Central memory CD8-positive, alpha-beta T cell (primary cell): ENCODE measurements at places on chromosomes 5 and 9.

GRCh38 chr5:53237876-53238275, 128.3 kb upstream of the MOCS2 start:
- no peak for DNase-seq

DNA sequence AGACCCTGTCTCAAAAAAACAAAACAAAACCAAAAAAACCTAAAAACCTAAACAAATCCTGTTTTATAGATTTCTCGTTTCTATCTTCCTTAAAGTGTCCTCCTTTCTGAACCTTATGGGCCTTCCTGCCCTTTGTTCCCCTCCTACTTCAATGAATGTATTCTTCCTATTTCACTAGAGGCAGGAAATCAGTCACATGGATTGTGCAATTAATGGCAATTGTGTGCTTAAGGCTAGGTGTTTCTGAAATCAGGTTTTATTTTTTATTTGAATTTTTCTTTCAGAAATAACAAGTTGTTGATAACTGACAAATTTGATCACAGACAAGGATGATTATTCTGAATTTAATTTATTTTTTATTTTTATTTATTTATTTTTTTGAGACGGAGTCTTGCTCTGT, 220.6 kb upstream of the SEMA6A start:
- DNase-seq, result no peak

DNA sequence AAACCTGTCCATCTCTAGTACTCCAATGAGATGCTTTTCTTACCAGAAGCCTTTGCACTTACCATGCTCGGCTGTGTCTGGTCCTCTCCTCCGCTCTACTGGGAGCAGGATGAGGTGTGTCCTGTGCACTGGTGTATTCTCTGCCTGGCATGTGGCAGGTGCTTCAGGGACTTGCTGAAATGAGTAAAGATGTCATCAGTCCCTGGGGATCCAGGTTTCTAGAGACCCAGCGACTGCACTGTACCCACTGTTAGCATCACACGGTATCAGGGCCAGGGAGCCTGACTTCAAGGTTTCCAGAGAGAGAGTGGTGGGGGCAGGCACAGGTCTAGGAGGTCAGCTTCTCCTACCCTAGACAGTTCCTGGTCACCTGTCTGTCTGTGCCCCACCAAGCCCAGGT, 10.5 kb downstream of the PTTG1 start:
- DNase-seq, result no peak

DNA sequence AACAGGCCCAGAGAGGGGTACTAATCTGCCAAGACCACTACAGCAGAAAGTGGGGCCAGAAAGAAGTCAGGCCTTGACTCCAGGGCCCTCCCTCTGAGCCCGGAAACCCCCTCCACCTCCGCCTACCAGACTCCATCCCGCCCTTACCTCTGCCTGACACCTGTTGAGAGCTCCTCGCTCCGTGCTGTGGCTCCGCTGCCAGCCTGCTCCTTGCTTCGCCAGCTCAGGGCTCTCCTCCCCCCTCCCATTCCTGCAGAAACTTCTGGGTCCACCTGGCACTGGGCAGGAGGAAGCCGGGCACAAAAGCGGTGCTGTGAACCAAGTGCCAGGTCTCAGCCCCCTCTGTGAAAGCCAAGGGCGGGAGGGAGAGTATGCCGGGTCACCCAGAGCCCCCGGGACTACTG, 6.4 kb upstream of the ST6GALNAC6 start:
- peak; percentile 79 for DNase-seq

DNA sequence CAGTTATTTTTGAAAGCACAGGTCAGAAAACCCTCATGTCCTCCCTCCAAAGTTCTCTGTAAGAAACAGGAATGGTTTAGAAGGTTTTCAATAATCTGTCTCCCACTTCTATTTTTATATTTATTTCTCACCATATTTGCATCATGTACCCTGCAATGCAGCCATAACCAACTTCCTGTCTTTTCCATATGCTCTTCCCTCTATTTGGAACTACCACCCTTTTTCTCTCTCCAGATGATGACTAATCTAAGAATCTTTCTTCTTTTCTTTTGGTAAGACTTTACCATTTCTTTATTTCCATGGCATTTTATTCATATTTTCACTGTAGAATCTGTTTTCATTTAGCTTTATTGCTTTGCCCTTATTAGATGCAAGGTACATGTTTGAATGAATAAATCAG, 33.9 kb downstream of the MAN2A1 start:
- DNase-seq, result no peak

GRCh38 chr5:68918306-68918705, 175.5 kb upstream of the SLC30A5 start:
- DNase-seq, result no peak

DNA sequence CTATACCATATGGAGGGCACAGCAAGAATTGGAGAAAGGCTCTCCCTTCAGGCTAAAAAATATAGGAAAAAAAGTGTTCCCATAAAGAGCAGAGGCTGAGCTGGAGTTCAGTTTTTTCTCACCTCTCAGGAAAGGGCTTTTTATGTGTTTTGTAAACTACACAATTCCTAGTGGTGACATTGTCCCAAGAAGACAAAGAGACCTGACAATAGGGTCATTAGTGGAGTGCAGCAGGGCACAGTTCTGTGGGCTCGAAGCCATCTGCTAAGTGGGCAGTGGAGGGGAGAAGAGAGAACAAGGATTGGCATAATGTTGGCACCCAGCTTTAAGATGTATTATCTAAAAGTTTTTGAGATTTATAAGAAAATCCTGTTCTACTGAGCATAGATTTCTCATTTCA, 162.5 kb downstream of the HCN1 start:
- no peak for DNase-seq

DNA sequence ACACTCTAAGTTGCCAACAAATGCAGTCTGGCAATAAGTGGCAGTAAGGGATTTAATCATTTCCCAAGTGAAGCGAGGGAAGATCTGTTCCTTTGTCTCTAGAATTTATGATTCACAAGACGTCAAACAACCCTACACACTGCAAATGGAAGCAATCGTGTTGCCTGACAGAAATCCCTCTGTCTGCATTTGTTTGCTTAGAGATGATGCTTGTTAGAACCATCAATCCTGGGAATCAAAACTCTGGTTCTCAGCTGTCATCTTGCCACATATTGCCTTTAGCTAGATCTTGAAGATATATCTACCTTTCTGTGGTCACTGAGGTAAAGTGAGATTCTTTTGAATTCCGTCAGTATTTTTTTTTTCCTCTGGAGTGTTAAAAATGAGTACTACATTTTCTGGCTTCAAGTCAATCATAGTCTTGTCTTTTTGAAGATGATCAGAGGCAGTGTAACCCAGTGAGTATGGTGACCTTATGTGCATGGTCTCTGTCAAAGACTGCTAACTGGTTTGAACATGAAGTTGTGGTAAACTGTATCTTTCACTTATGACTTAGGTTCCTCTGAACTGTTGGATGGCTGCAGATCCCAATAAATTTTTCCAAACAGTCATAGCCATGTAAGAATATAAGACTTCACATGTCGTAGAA, 106.4 kb upstream of the STARD4 start:
- DNase-seq, result no peak

- DNase-seq, result peak; percentile 77
These were observed 202.5 kb downstream of the MEF2C start for GRCh38 chr5:88680253-88681132.

GRCh38 chr5:84287951-84288350, 96.7 kb downstream of the EDIL3 start:
- no peak for DNase-seq

DNA sequence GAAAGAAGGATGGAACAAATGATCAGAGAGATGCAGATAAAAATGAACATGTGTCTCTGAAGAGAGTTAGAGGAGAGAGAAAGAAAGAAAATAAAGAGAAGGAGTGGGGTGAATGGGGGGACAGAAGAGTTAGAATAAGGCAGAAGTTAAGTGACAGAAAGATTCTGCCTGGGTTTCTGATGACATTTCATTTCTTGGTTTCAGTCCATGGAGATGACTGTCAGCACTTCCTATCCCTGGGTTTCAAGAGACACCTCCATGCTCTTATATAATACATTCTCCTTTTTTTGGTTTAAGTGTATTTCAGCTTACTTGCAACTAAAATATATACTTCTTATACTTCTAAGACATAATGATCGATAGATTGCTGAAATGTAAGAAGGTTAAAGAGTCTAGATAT, 213.0 kb upstream of the IL12B start:
- DNase-seq, result no peak

DNA sequence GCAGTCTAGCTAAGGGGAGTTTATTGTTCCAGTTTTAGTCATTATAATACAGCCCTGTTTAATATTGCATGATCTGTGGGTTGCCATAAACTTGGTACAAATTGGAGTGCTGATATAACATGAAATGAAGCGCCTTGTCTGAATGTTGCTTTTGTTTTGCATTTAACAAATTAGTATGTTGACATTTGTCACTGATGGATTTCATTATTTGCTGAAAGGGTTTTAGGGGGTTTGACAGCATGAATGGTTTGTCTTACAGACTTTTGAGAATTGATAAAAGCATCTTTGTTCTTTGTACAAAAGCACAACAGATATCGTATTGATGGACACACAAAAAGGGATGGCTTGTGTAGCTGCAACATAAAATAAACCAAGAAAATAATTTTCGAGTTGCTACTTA, 178.3 kb downstream of the AOPEP start:
- no peak for DNase-seq

DNA sequence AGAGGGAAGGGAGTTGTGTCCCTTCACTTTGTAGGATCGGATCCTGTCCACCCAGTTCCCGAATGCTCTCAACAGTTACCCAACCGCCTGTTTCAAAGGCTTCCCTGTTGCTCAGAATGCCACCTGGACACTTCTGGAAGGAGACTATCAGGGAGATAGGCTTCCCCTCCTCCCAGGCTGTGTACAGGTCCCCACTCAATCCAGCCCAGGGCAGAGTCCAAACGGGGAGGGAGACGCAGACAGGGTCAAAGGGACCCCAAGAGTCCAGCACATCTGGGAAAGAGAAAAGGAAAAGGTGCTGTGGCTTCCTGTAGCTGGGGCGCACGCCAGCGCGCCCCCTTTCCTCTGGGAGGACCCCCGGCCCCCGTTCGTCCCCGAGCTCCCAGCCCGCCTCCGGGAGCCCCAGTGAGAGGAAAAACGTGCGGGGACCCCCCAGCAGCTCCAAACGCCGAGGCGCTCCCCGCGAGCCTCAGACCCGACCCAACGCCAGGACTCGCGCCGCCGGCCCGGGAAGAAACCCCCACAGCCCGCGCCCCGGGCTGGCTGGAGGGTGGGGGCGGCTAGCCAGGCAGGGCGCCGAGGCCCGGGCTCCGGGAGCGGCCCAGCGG, 640 bp downstream of the SURF4 start:
- DNase-seq, result no peak

GRCh38 chr5:173242675-173243121, 7.7 kb upstream of the NKX2-5 start:
- DNase-seq, result no peak

DNA sequence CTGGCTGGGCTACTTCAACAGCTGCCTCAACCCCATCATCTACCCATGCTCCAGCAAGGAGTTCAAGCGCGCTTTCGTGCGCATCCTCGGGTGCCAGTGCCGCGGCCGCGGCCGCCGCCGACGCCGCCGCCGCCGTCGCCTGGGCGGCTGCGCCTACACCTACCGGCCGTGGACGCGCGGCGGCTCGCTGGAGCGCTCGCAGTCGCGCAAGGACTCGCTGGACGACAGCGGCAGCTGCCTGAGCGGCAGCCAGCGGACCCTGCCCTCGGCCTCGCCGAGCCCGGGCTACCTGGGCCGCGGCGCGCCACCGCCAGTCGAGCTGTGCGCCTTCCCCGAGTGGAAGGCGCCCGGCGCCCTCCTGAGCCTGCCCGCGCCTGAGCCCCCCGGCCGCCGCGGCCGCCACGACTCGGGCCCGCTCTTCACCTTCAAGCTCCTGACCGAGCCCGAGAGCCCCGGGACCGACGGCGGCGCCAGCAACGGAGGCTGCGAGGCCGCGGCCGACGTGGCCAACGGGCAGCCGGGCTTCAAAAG, 36.9 kb upstream of the TTC1 start:
- DNase-seq, result no peak

DNA sequence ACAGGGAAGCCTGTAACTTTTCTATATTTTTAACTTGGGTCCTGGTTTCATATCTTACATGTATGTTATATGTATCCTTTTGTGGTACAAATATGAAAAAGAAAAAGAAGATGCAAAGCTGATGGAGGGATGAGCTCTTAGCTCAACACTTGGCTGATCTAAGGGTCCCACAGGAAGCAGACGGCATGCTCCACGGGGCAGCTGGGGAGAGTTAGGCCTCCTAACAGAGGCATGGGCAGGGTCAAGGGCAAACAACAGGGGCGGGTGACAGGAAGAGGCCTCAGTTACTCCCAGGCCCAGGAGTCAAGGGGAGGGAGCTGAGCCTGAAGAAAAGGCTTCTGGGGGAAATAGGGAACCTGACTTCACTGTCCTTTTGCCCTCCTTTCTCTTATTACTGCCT, 287.2 kb downstream of the ZSWIM6 start:
- no peak for DNase-seq

DNA sequence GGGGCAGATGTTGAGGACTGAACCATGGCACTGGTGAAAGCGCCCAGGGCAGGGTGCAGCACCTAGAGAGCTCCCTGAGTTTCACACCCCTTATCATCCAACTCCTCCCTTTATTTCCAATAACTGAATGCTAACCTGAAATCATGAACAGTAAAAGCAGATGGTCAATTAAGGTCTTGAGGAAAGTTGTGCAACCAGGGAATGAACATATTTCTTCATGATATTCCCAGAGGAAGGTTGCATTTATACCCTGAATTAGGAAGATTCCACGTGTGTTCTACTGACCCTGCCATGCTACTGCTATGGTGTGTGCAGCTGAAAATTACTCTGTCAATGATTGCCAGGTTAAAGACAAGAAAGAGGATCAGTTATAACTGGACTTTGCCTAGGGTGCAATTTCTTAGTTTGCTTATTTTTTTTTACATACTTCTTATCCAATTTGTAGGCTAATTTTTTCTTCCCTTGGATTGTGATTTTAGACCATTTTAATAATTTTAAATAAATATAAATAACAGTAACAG, 319.8 kb downstream of the SEMA5A start:
- DNase-seq, result no peak

GRCh38 chr9:33172256-33173238, 5.4 kb upstream of the B4GALT1 start:
- DNase-seq, result no peak

DNA sequence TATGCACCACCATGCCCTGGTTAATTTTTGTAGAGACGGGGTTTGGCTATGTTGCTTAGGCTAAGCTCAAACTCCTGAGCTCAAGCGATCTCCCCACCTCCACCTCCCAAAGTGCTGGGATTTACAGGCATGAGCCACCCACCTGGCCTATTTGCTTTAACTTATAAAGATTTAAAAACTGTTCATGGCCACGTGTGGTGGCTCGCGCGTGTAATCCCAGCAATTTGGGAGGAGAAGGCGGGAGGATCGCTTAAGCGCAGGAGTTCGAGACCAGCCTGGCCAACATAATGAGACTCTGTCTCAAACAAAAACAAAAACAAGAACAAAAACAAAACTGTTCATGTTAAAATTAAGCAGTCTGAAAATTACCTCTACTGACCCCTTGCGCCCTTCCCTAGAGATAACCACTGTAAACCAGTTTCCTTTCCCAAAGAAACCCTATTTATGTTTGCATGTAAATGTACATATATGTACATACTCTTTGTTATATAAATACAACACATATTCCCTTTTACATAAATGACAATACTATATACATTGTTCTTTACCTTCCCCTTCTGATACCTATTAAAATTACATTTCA, 1.5 kb downstream of the AK6 start:
- DNase-seq, result no peak

GRCh38 chr5:32936329-32936728, 225.2 kb downstream of the NPR3 start:
- DNase-seq, result no peak

- no peak for DNase-seq
These were observed 24.0 kb downstream of the CDKN2A start for GRCh38 chr9:21969951-21970799.

- no peak for DNase-seq
These were observed 467.4 kb upstream of the SEMA6A start for GRCh38 chr5:117041926-117042595.

- DNase-seq, result no peak
These were observed 1271.6 kb downstream of the PTPRD start for GRCh38 chr9:9341203-9341602.
